Mucosa of gallbladder (tissue), 1 donor: ENCODE measurements at places on chromosomes 2 and 18. TPM values are rescaled to one million over a fixed set of nuclear protein-coding genes. Genes with fewer than 3 reads are reported as not detected.
A peak's percentile ranks its signal among the peaks of the same experiment; 100 is the strongest.

GRCh38 chr18:49582579-49582978, 20.7 kb downstream of the LIPG start:
- peak; percentile 9 for DNase-seq

GRCh38 chr2:99638791-99639190, 149.0 kb upstream of the REV1 start:
- no peak for DNase-seq

DNA sequence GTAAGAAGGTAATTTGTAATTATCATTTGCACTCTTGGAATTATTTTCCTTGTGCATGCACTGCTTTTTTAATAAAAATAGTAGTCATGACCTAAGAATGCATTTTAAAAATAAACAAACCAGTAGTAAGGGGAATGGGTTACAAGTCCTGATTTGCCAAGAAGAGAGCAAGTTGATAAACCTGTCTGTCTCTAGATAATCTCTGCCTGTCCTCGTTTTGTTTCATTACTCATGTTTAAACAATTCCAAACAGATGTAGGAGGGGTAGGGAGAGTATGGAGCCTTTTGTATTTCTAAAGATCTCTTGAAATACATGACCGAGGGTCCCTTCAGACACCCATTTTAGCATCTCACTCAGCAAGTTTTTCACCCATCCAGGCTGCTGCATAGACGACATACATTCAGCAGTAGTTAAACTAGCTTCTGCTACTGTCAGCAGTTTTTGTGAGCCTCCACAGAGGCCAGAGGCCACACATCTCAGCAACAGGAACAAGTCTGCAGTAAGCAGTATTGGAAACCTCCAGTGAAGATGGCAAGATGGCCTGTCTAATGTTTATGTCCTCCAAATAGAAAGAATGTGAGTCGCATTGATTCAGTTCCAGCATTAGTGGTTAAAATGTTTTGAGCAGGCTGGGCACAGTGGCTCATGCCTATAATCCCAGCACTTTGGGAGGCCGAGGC, 2.3 kb upstream of the EXOC6B start:
- DNase-seq = no peak

DNA sequence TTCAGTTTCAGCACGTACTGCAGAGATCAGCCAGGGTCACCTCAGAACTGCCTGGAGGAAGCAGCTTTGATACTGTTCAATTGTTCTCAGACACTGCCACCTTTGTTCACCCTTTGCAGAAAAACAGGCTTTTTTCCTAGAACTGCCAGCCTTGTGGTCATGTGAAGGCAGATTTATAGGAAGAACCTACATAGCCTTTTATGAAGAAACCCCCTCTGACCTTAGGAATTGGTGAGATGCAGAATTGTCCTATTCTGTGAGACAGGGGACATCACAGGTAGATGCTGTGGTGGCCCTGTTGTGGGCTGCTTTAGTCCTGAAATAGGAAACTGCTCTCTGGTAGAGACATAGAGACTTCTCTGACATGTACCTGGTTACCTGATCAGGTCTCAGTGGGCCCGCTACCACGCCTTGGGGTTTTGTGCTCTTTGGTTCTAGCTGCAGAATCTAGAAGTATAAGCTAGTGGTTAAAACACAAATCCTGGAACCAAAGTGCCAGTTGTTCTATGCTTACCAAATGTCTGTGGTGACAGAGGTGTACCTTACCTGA, 206.6 kb downstream of the AGPS start:
- DNase-seq = no peak

DNA sequence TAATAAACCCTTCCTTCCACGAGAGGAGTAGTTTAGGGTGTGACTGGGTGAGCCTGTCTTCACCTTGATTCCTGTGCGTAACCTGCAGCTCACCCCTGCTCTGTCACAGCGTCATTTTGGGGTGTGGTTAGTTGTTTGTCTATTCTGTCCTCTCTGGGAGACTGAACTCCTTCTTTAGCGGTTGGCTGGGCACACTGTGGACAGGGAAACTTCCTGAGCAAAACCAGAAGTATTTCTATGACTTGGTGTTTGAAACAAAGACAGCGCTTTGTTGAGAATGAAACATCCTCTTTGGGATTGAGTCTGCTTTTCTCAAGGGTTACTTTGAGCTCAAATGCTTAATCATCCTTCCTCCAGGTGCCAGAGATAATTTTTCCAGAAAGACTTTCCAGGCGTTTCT, 270.7 kb downstream of the HRH4 start:
- no peak for DNase-seq

- DNase-seq = no peak
Observed at GRCh38 chr2:238834982-238835381, 12.9 kb upstream of the TWIST2 start.

The BOLL gene
- total RNA-seq = not detected
